ENCODE measurements at places on chromosomes 3 and 15. TPM values are rescaled to one million over a fixed set of nuclear protein-coding genes. Genes with fewer than 3 reads are reported as not detected.

DNA sequence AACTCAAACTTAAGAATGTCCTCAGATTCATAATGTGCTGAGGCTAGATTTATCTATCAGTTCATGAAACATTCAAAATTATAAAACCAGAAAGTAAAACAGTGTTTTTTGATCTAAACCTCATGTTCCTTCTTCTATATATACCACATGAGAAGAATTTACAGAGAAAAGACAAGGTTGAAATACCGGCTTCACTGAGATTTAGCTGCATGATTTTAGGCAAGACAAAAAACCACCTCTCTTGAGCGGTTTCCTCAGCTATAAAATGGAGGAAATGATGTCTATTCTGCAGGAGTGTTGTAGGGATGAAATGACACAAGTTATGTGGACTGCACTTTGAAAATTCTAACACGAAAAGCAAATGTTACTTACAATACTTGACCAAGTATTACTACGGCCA, 80.6 kb upstream of the FOXB1 start:
- no peaks in the 10 kb centered on the region for H3K4me1 ChIP-seq
- no peak for DNase-seq
- H3K4me3 ChIP-seq: no peak overlapping the region
- peaks cover 8% of the 10 kb centered on the region for H3K27me3 ChIP-seq
- H3K36me3 ChIP-seq: no peaks in the 10 kb centered on the region
- no peak overlapping the region for H3K27ac ChIP-seq

GRCh38 chr3:70360979-70361760, 48.7 kb upstream of the MDFIC2 start:
- no peaks in the 10 kb centered on the region for H3K27me3 ChIP-seq
- H3K27ac ChIP-seq: no peak overlapping the region
- H3K36me3 ChIP-seq: no peaks in the 10 kb centered on the region
- DNase-seq: no peak
- no peaks in the 10 kb centered on the region for H3K4me1 ChIP-seq

DNA sequence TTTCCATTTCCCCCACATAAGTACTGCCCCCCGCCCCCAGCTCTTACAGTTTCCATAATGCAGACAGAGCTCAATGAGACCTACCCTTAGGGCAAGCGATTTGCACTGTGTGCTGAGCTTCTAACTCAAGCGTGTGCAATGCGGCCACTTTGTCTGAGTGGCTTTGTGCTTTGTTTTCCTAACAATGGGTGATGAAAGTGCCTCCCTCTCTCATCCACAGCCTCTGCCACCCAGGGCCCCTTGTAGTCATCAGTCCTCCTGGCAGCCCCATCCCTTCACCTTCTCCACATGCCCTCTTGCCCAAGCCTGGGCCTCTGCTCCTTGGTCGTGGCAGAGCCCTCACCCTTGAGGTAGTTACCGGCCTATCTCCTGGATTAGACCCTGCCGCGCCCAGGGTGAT, 17.2 kb downstream of the DAPK2 start:
- H3K4me1 ChIP-seq: peaks cover 20% of the 10 kb centered on the region
- peaks cover 2% of the 10 kb centered on the region for H3K36me3 ChIP-seq
- H3K4me3 ChIP-seq: no peak overlapping the region
- no peak overlapping the region for H3K27ac ChIP-seq
- no peaks in the 10 kb centered on the region for H3K27me3 ChIP-seq
- no peak for DNase-seq

DNA sequence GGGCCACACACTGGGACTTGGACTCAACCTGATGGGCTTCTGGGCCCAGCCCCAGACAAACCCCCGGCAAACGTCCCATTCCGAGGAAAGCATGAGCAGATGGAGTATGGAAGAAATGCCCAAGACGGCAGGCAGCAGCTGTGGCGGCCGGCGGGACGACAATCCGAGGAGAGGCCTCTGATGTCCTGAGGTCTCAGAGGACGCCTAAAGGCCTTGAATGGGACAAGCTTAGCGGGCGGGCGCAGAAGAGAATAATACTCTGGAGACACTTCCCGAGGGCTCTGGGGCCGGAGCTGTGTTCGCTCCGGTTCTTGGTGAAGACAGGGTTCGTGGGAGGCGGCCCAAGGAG, 482 bp upstream of the OGG1 start:
- peaks cover 73% of the 10 kb centered on the region for H3K36me3 ChIP-seq
- peak overlapping the region; percentile 78 for H3K4me3 ChIP-seq
- H3K4me1 ChIP-seq: peaks cover 35% of the 10 kb centered on the region
- no peaks in the 10 kb centered on the region for H3K27me3 ChIP-seq
- H3K27ac ChIP-seq: peak overlapping the region; percentile 95
- DNase-seq: no peak

DNA sequence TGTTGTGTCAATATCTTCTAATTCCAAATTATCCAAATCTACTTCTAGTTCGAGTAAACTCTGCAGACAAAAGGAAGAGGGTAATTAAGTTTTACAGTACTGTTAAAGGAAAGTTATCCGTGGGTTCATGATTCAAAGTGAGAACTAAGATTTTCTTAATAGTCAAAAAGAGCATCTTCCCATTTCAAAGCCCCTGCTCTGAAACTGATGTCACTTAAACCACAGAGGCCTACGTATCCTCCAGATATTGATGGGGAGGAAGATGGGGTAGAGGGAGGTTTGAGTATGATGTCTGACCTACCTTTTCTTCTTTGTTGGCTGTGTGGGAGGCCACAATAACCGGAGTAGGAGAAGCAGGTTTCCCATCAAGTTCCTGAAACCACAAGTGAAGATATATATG, 14.1 kb downstream of the MRPS22 start:
- peaks cover 12% of the 10 kb centered on the region for H3K36me3 ChIP-seq
- H3K4me3 ChIP-seq: no peak overlapping the region
- H3K4me1 ChIP-seq: no peaks in the 10 kb centered on the region
- H3K27me3 ChIP-seq: no peaks in the 10 kb centered on the region
- DNase-seq: no peak

DNA sequence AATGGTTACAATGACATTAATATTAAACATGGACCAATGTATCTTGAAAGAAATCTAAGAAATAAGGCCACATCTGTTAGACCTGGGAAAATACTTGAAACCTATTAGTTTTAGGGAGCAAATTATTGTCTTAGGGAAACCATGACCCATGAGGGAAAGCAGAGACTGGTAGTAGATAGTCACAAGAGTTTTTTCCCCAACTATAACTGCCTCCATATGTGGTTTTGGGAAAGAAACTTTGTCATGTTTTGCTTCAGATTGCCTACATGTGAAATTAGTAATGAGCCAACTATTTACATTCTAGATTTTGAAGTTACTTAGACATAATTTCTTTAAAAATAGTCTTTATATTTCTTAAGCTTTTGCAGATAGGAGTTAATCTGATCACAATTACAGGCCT, 474.9 kb downstream of the ROBO2 start:
- H3K4me3 ChIP-seq: no peak overlapping the region
- no peaks in the 10 kb centered on the region for H3K27me3 ChIP-seq
- DNase-seq: no peak

- no peak overlapping the region for H3K27ac ChIP-seq
- H3K27me3 ChIP-seq: no peaks in the 10 kb centered on the region
- no peaks in the 10 kb centered on the region for H3K36me3 ChIP-seq
- no peak for DNase-seq
- no peak overlapping the region for H3K4me3 ChIP-seq
These were observed 103.7 kb downstream of the AQP9 start for GRCh38 chr15:58241872-58242271.

DNA sequence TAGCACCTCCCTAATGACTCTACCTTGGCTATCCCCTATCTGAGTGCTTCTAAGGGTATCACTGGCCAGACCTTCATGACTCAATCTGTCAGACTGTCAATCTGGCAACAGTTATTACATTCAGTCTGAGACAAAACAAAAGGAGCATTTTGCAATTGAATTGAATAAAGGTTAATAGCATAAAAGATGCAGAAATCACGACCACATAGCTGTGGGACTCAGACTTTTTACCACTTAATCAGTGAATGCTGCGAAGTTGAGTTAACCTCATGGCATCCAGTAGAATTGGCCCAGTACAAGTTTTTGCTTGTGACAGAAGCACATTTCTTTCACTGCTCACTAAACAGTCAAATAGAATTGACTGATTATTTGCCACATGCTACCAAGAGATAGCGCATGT, 480.7 kb upstream of the DPPA4 start:
- H3K4me1 ChIP-seq: no peaks in the 10 kb centered on the region
- H3K36me3 ChIP-seq: no peaks in the 10 kb centered on the region
- H3K27ac ChIP-seq: no peak overlapping the region
- no peak overlapping the region for H3K4me3 ChIP-seq

GRCh38 chr3:59820352-59820934, 770.6 kb upstream of the CFAP20DC start:
- H3K27me3 ChIP-seq: no peaks in the 10 kb centered on the region
- H3K4me1 ChIP-seq: peaks cover 5% of the 10 kb centered on the region
- no peak overlapping the region for H3K27ac ChIP-seq
- H3K36me3 ChIP-seq: no peaks in the 10 kb centered on the region

- DNase-seq: peak; percentile 66
- no peak overlapping the region for H3K27ac ChIP-seq
- H3K4me1 ChIP-seq: no peaks in the 10 kb centered on the region
- H3K36me3 ChIP-seq: no peaks in the 10 kb centered on the region
These were observed 4.4 kb downstream of the CERS3 start for GRCh38 chr15:100524326-100524725.

GRCh38 chr15:40313531-40314398, 6.0 kb upstream of the PLCB2 start:
- H3K4me1 ChIP-seq: peaks cover 23% of the 10 kb centered on the region
- no peak overlapping the region for H3K27ac ChIP-seq
- H3K27me3 ChIP-seq: no peaks in the 10 kb centered on the region
- no peak for DNase-seq

- H3K36me3 ChIP-seq: no peaks in the 10 kb centered on the region
- H3K4me3 ChIP-seq: no peak overlapping the region
- no peak overlapping the region for H3K27ac ChIP-seq
- H3K4me1 ChIP-seq: no peaks in the 10 kb centered on the region
- H3K27me3 ChIP-seq: no peaks in the 10 kb centered on the region
These were observed 252.0 kb downstream of the UBE2E2 start for GRCh38 chr3:23455084-23455483.

DNA sequence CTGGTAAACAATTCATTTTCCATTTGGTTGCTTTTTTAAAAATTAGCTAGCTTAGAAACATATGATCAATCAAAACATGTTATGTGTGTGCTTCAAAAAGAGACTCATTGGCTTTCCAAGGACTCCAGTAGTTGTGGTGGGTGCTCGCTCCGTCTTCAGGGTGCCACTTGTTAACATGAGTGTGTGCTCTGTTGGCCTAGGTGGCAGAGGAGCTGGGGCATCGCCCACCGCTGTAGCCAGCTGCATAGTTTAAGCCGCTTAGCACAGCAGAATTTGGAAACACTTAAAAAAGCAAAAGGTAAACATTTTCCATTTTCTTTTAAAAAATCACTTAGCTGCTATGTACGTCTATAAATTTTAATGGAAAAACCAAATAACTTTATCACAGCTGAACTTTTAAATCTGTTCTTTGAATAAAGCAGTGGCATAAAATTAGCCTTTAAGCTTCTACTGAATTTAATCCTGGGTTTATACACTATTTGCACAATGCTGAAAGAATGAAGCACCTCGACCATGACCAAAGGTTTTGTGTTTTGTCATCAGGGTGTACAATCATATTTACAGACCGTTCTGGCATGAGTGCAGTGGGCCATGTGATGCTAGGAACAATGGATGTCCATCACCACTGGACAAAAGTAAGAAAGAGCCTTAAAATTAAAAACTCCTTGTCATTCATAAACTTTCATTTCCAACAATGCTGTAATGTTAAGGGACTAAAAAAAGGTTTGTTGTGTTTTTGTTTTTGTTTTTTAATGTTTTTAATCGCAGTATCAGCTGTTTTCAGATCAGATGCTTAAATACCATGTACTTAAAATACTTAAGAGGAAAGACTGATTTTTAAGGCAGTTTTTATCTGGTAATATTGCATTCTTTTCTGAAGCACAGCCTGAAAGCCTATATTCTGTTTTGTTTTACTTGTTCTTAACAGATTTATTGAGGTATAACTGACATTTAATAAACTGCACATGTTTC, 57.9 kb downstream of the TCAIM start:
- no peak overlapping the region for H3K27ac ChIP-seq
- H3K36me3 ChIP-seq: peaks cover 17% of the 10 kb centered on the region
- no peak overlapping the region for H3K4me3 ChIP-seq
- H3K27me3 ChIP-seq: no peaks in the 10 kb centered on the region
- no peak for DNase-seq

The FMN1 gene
- 45.2 TPM for total RNA-seq

The GOLGA6L7 gene
- total RNA-seq: not detected

The SLC15A2 gene
- 30.9 TPM for total RNA-seq

The CCDC54 gene
- not detected for total RNA-seq

The TJP1 gene
- 82.9 TPM for total RNA-seq

The TLR9 gene
- not detected for total RNA-seq

The CASR gene
- not detected for total RNA-seq

The CYP8B1 gene
- total RNA-seq: not detected

The TEX55 gene
- total RNA-seq: not detected

The SHQ1 gene
- total RNA-seq: 18.3 TPM

Measured in left lung (tissue), 14 donors.